ENCODE measurements at places on chromosomes 4 and X. TPM values are rescaled to one million over a fixed set of nuclear protein-coding genes. Genes with fewer than 3 reads are reported as not detected.

GRCh38 chr4:122992057-122992456 is 69.7 kb upstream of the NUDT6 start:
- H3K4me1 ChIP-seq = no peaks in the 10 kb centered on the region
- H3K4me3 ChIP-seq = no peak overlapping the region
- H3K27me3 ChIP-seq = no peaks in the 10 kb centered on the region

- no peak overlapping the region for H3K27ac ChIP-seq
- 0 out of 3 replicates have a peak, but pooled peaks cover 7% of the 10 kb centered on the region for H3K36me3 ChIP-seq
- H3K4me1 ChIP-seq = no peaks in the 10 kb centered on the region
- DNase-seq = no peak
- no peaks in the 10 kb centered on the region for H3K27me3 ChIP-seq
Measured at GRCh38 chr4:55503169-55503568, 43.5 kb downstream of the CLOCK start.

GRCh38 chrX:44619039-44619438 is 76.4 kb upstream of the FUNDC1 start:
- no peaks in the 10 kb centered on the region for H3K27me3 ChIP-seq
- no peak for DNase-seq
- H3K27ac ChIP-seq = no peak overlapping the region
- H3K36me3 ChIP-seq = no peaks in the 10 kb centered on the region
- no peaks in the 10 kb centered on the region for H3K4me1 ChIP-seq

DNA sequence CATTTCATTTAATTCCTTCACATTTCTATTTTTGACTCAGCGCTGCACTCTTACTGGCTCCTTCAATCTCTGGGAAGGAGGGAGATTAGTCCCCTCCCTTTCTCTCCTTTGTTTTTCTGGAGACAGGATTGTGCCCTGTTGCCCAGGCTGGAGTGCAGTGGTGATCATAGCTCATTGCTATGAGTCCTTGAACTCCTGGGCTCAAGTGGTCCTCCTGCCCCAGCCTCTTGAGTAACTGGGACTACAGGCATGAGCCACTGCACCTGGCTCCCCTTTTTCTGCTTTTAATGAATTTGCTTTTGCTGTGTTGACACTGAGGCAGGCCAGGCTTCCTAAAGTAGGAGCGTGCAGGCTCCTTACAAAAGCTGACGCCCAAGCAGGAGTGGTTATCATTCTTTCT is 10.5 kb downstream of the TBC1D14 start:
- H3K27ac ChIP-seq = peak overlapping the region; percentile 24
- H3K4me1 ChIP-seq = peaks cover 86% of the 10 kb centered on the region
- H3K36me3 ChIP-seq = peaks cover 12% of the 10 kb centered on the region
- H3K4me3 ChIP-seq = no peak overlapping the region
- no peaks in the 10 kb centered on the region for H3K27me3 ChIP-seq

GRCh38 chrX:143781103-143781502 is 60.6 kb upstream of the SPANXN2 start:
- DNase-seq = no peak
- no peak overlapping the region for H3K4me3 ChIP-seq
- H3K27me3 ChIP-seq = no peaks in the 10 kb centered on the region
- H3K27ac ChIP-seq = no peak overlapping the region
- no peaks in the 10 kb centered on the region for H3K36me3 ChIP-seq

GRCh38 chr4:38782452-38783108 is at the start of gene TLR10:
Gene TLR10, minus strand, starts transcription at chr4:38782990. Its CDS starts 7,400 bp downstream, at chr4:38775590.
- peaks cover 7% of the 10 kb centered on the region for H3K4me1 ChIP-seq
- no peak within 1 kb of the TSS for H3K4me3 ChIP-seq
- no peaks in the 10 kb centered on the region for H3K36me3 ChIP-seq
- peak; percentile 20 for DNase-seq
- H3K27me3 ChIP-seq = 0 out of 3 replicates have a peak, but pooled peaks cover 8% of the 10 kb centered on the region
- H3K27ac ChIP-seq = no peak within 1 kb of the TSS

DNA sequence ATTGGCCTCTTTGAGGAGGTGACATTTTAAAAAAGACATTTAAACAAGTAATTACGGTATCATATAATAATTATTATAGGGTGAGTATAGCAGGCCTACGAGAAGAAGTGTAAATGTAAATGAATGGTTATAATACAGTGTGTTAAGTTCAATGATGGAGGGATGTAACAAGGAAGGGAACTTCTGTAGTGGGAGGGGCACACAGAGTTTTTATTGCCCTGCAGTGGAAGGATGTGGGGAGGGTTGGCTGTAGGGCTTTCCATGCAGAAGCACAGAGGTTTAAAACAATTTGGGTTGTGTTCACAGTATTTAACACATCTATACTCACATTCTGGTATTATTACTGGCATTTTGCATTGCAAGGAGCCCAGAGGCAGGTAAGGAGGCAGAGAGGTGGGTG is 41.1 kb downstream of the AFF1 start:
- 0 out of 2 replicates have a peak, but pooled peaks cover 1% of the 10 kb centered on the region for H3K36me3 ChIP-seq
- DNase-seq = no peak
- peaks cover 83% of the 10 kb centered on the region for H3K4me1 ChIP-seq

- H3K4me3 ChIP-seq = no peak overlapping the region
- no peaks in the 10 kb centered on the region for H3K27me3 ChIP-seq
- DNase-seq = no peak
- H3K36me3 ChIP-seq = no peaks in the 10 kb centered on the region
Measured at GRCh38 chr4:81684352-81684751, 212.6 kb upstream of the RASGEF1B start.

- no peaks in the 10 kb centered on the region for H3K27me3 ChIP-seq
- no peak overlapping the region for H3K27ac ChIP-seq
- no peak for DNase-seq
Measured at GRCh38 chr4:175542786-175543185, 269.3 kb downstream of the GPM6A start.

DNA sequence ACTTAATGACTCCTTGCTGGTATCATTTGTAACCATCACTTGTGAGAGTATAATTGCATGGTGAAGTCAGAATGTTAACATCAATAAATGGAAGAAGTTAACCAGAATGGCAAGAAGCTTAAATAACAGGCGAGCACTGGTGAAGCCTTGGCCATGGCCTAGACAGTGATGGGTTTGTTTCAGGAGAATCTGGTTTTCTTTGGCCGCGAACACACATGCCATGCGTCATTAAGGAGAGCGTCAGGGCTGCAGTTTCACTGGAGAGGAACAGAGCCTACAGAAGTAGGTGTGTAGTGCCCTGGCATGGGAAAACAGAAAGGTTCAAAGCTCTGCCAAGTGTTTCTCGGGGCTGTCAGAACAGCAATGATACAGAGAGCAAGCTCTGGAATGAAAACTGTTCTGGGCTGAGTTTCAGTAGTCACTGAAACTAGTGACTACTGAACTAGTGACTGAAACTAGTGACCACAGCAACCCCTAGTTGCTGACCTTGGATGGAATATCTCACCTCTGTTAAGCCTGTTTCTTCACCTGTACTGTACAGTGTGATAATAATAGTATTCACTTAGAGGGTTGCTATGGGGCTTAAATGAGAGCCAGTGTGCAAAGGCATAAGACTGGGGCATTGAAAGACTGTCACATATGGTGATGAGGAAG is 93.8 kb downstream of the C4orf51 start:
- no peak overlapping the region for H3K4me3 ChIP-seq
- H3K27ac ChIP-seq = no peak overlapping the region
- H3K36me3 ChIP-seq = peaks cover 34% of the 10 kb centered on the region
- no peaks in the 10 kb centered on the region for H3K27me3 ChIP-seq
- DNase-seq = no peak

GRCh38 chrX:120755066-120755846 is 120.4 kb downstream of the CT47B1 start:
- peaks cover 59% of the 10 kb centered on the region for H3K4me1 ChIP-seq
- peak; percentile 82 for DNase-seq
- no peak overlapping the region for H3K4me3 ChIP-seq
- no peaks in the 10 kb centered on the region for H3K27me3 ChIP-seq

DNA sequence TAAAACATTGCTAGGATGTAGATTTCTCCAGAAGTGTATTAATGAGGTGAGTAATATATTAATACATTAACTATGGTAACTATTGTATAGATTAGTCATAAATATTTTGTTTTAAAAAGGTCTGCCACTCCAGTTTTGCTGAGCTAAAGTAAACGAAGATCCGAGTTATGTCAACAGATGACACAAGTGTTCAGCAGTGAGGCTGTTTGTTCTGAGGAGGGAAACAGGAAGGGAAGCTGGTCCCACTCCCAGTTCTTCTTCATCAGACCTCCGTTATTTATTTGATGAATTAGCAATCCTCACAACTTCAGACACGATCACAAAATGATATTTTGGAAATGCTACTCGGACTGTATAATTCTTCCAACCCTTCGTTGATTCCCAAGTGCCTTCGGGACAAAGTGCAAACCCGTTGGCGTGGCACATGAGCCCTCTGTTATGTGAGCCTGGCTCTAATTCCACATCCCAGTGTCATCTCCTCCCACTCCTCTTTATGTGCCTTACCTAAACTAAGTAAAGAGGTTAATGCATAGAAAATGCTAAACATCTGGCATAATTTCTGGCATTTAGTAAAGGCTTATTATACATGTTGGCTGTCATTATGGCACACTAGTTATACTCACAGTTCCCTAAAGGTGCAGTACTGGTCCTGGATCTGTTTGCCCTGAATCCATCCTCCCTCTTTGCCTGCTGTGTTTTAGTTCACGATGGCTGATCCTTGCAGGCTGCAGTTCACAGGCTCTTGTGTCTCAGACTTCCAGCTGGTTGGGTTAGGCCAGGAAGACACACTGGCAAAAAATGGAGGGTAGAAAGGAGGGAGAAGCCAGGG is 190.6 kb upstream of the LNX1 start:
- H3K27me3 ChIP-seq = no peaks in the 10 kb centered on the region
- no peak overlapping the region for H3K27ac ChIP-seq
- peaks cover 32% of the 10 kb centered on the region for H3K4me1 ChIP-seq
- H3K36me3 ChIP-seq = no peaks in the 10 kb centered on the region
- H3K4me3 ChIP-seq = no peak overlapping the region

GRCh38 chr4:182063651-182064050 is 179.6 kb upstream of the TENM3 start:
- H3K4me1 ChIP-seq = no peaks in the 10 kb centered on the region
- no peak for DNase-seq
- H3K27ac ChIP-seq = no peak overlapping the region
- H3K36me3 ChIP-seq = no peaks in the 10 kb centered on the region
- no peak overlapping the region for H3K4me3 ChIP-seq

GRCh38 chr4:188246488-188246887 is 107.2 kb downstream of the TRIML1 start:
- no peaks in the 10 kb centered on the region for H3K36me3 ChIP-seq
- H3K4me1 ChIP-seq = no peaks in the 10 kb centered on the region
- H3K27me3 ChIP-seq = peaks cover 1% of the 10 kb centered on the region
- no peak for DNase-seq

GRCh38 chrX:29617725-29618124 is 597.6 kb upstream of the MAGEB2 start:
- no peak overlapping the region for H3K27ac ChIP-seq
- H3K4me3 ChIP-seq = no peak overlapping the region
- no peaks in the 10 kb centered on the region for H3K27me3 ChIP-seq
- no peaks in the 10 kb centered on the region for H3K36me3 ChIP-seq
- H3K4me1 ChIP-seq = no peaks in the 10 kb centered on the region

DNA sequence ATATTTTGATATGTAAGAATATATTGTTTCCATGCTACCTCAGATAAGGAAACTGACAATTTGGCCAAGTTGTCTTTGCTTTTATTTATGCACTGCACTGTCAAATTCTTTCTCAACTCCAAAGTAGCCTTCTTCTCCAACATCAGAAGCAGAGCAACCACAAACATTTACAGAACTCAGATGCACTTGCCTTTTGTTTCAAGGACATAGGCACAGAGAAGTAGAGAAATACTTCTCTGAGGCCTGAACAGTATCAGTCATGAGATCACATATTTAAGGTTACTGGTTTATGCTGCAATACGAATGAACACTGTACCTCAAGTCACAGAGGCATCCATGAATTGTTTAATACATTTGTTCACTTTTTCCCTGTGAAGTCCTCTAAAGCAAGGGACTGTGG is 606.1 kb upstream of the SLIT2 start:
- H3K36me3 ChIP-seq = no peaks in the 10 kb centered on the region
- no peak overlapping the region for H3K27ac ChIP-seq
- no peak overlapping the region for H3K4me3 ChIP-seq
- H3K4me1 ChIP-seq = no peaks in the 10 kb centered on the region
- DNase-seq = no peak
- H3K27me3 ChIP-seq = no peaks in the 10 kb centered on the region

DNA sequence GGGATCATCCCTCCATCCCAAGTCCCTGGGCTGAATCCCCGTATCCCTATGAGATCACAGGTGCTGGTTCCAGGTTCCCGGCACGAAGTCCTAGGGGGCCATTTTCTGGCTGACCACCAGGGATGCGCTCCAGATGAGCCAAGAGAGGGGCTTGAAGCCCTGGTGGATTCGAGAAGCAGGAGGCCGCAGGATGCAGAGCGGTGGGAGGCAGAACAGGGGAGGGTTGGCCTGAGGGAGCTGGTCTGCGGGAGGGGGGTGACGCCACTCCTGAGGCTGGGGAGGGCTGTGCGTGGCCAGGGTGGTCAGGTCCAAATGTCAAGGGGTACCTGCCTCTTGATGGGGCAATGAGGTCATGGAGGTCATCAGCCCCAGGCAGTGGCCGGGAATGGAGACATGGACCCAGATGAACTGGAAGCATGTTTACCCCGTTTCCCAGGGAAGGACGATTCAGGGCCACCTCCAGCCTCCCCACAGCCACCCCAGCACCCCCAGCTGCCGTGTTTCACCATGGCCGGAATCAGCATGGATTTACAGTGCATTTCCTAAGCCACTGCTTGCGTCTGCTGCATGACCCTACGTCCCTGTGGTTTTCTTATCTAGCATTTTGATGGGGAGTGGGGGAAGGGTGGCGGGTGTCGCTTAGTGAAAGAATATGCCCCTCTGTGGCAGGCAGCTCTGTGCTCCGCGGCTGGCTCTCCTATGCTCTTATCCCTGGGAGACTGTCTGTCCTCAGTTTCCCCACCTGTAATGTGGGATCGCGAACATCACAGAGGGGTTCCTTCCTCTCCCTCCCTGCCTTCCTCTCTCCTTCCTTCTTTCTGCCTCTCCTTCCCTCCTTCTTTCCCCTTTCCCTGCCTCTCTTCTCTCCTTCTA is 17.0 kb upstream of the HTRA3 start:
- H3K4me1 ChIP-seq = peaks cover 21% of the 10 kb centered on the region
- H3K4me3 ChIP-seq = no peak overlapping the region
- H3K27me3 ChIP-seq = peaks cover 9% of the 10 kb centered on the region
- no peaks in the 10 kb centered on the region for H3K36me3 ChIP-seq
- no peak overlapping the region for H3K27ac ChIP-seq

- H3K4me3 ChIP-seq = no peak overlapping the region
- no peak overlapping the region for H3K27ac ChIP-seq
- no peaks in the 10 kb centered on the region for H3K27me3 ChIP-seq
- no peaks in the 10 kb centered on the region for H3K4me1 ChIP-seq
- DNase-seq = no peak
Measured at GRCh38 chr4:168441412-168441811, 38.9 kb downstream of the DDX60L start.

The ATP2B3 gene
- not detected for polyA plus RNA-seq

The EGF gene
- 0.08 TPM for polyA plus RNA-seq

The NLGN3 gene
- polyA plus RNA-seq = 0.16 TPM

The PSAPL1 gene
- polyA plus RNA-seq = 0.16 TPM

The CCDC160 gene
- polyA plus RNA-seq = not detected

The KCND1 gene
- 0.30 TPM for polyA plus RNA-seq

The ASMT gene
- 0.33 TPM for polyA plus RNA-seq

The ZFP92 gene
- polyA plus RNA-seq = not detected

The CXorf49 gene
- not detected for polyA plus RNA-seq

The HDAC8 gene
- polyA plus RNA-seq = 10.8 TPM

The F8A3 gene
- polyA plus RNA-seq = not detected

All from HepG2 (cell line).